Activated CD4-positive, alpha-beta T cell treated with anti-CD3 and anti-CD28 coated beads for 36 hours (primary cell): ENCODE measurements at places on chromosomes 2 and 18. TPM values are rescaled to one million over a fixed set of nuclear protein-coding genes. Genes with fewer than 3 reads are reported as not detected.
A peak's percentile ranks its signal among the peaks of the same experiment; 100 is the strongest.

The KRTCAP3 gene
- 5.9 TPM for total RNA-seq

The COL4A4 gene
- total RNA-seq = not detected

The TUBA3D gene
- total RNA-seq = not detected

The TRIM43B gene
- total RNA-seq = not detected

The MALL gene
- 1.6 TPM for total RNA-seq

The IL1F10 gene
- total RNA-seq = not detected

The ARHGAP15 gene
- 62.6 TPM for total RNA-seq

The UGT1A3 gene
- not detected for total RNA-seq

The ASAP2 gene
- 0.21 TPM for total RNA-seq

The SF3B1 gene
- total RNA-seq = 262 TPM

The EGR4 gene
- 0.18 TPM for total RNA-seq

The DCDC2C gene
- not detected for total RNA-seq

GRCh38 chr2:84077496-84077895, 381.6 kb downstream of the SUCLG1 start:
- no peaks in the 10 kb centered on the region for H3K4me1 ChIP-seq
- peaks cover 1% of the 10 kb centered on the region for H3K27me3 ChIP-seq
- no peak overlapping the region for H3K27ac ChIP-seq
- no peaks in the 10 kb centered on the region for H3K36me3 ChIP-seq

DNA sequence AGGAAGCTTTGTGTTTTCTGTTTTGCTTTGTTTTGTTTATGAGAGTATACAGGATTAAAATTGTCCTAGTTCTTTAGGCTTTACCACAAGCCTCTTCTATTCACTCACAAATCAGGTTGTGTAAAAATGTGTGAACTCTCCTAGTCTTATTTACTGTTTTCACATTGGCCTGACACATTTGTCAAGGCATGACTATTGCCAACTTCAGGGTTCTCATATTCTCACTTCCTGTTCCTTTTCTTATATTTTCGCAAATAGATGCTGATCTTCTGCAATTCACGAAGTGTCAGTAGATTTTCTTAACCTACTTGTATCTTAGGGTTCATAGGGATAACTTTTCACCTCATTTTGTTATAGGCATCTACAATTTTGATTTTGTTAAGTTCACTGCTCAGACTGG, 67.1 kb downstream of the CCDC102B start:
- no peaks in the 10 kb centered on the region for H3K27me3 ChIP-seq
- H3K4me3 ChIP-seq = no peak overlapping the region
- H3K36me3 ChIP-seq = no peaks in the 10 kb centered on the region
- DNase-seq = no peak
- H3K27ac ChIP-seq = no peak overlapping the region

DNA sequence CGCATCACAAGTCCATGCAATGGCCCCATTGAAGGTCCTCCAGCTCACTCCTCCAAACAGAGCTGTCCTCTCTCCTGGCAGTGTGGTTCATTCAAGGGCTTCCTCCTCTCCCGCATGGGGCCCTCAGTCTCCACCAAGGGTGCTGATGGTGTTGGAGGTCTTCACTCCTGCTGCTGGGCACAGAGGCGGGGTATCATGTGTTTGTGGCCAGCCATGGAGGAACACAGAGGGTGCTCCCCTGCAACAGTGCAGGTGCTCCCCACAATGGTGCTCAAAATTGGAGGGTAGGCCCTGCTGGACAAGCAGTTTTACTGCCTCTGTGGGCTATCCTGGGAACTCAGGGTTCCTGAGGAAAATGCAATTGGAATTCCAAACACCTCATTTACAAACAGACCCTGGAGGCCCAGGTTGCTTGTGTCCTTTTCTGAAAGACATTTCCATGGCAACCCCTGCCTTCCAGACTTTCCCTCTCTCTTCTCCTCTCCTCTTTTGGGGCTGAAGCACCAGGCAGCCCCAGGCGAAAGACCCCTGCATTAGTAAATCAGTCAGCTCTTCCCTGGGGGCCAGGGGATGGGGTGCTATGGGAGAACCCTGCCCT, 256.0 kb downstream of the HAUS1 start:
- no peak overlapping the region for H3K4me3 ChIP-seq
- H3K4me1 ChIP-seq = no peaks in the 10 kb centered on the region
- no peaks in the 10 kb centered on the region for H3K27me3 ChIP-seq
- DNase-seq = no peak
- no peak overlapping the region for H3K27ac ChIP-seq

- no peaks in the 10 kb centered on the region for H3K36me3 ChIP-seq
- no peak for DNase-seq
- H3K4me1 ChIP-seq = no peaks in the 10 kb centered on the region
These were observed 546.4 kb upstream of the SOX11 start for GRCh38 chr2:5145801-5146200.

- no peaks in the 10 kb centered on the region for H3K27me3 ChIP-seq
- H3K4me1 ChIP-seq = no peaks in the 10 kb centered on the region
- no peak overlapping the region for H3K27ac ChIP-seq
- H3K4me3 ChIP-seq = no peak overlapping the region
- H3K36me3 ChIP-seq = no peaks in the 10 kb centered on the region
These were observed 15.4 kb upstream of the IGFBP5 start for GRCh38 chr2:216710551-216711301.

DNA sequence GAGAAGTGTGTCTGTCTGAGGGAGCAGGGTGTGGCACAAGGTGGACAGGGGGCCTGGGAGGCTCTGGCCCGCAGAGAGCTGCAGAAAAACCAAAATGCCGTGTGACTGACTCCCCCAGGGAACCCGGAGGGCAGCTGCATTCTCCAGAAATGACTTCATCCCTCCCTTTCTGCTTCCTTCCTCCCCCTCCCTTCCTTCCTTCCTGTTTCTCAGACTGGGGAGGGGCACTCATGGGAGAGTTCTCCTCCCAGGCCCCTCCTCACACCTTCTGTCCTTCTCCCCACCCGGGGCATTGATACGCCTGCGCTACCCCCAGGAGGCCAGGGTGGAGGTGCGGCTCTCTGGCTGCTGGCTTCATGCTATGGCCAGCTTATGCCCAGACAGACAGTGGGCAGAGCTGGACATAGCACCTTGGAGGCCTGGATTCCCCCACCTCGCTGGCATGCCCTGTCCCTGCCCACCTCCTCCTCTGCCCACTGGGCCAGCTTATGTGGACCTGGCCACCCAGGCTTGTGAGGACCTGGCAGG, 8.2 kb upstream of the GPR17 start:
- peak overlapping the region; percentile 85 for H3K27ac ChIP-seq
- H3K4me1 ChIP-seq = peaks cover 64% of the 10 kb centered on the region
- no peak overlapping the region for H3K4me3 ChIP-seq
- no peaks in the 10 kb centered on the region for H3K27me3 ChIP-seq
- peaks cover 2% of the 10 kb centered on the region for H3K36me3 ChIP-seq

DNA sequence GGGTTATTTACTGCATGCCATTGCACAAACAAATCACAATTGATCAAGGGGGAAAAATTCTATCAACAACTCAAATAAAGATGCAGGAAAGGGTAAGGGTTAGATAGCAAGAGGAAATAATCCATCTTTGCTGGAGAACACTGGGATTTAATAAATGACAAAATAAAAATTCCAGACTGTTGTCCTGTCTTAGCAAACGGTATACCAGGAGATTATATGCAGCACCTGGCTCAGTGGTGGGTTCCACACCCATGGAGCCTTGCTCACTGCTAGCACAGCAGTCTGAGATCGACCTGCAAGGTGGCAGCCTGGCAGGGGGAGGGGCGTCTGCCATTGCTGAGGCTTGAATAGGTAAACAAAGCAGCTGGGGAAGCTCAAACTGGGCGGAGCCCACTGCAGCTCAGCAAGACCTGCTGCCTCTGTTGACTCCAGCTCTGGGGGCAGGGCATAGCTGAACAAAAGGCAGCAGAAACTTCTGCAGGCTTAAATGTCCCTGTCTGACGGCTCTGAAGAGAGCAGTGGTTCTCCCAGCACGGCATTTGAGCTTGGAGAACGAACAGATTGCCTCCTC, 296.5 kb upstream of the THSD7B start:
- H3K27me3 ChIP-seq = peaks cover 33% of the 10 kb centered on the region
- no peaks in the 10 kb centered on the region for H3K36me3 ChIP-seq
- H3K4me1 ChIP-seq = no peaks in the 10 kb centered on the region

DNA sequence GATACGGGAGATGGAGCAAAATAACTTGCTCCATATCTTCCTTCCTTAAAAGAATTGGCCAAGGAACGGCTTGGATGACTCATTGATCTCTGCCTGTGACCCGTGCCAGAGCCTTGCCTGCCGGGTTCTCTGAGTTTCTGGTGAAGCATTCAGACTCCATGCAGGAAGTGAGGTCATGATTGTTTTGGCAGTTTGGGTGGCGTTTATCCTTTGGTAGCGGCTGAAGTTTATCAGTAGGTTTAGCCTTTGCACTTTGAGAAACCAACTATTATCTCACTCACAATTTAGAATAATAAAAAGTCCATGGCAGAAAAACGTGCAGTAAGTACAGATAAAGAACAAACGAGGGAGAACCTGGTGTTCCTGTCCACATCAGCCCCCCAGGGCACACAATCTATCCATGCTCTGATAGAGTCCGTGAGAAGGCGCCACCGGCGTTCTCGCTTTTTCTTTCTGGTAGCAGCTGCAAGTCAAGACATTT, 15.0 kb upstream of the CTAGE1 start:
- H3K27ac ChIP-seq = no peak overlapping the region
- H3K27me3 ChIP-seq = no peaks in the 10 kb centered on the region
- DNase-seq = no peak
- no peaks in the 10 kb centered on the region for H3K36me3 ChIP-seq
- H3K4me1 ChIP-seq = no peaks in the 10 kb centered on the region

- no peak overlapping the region for H3K4me3 ChIP-seq
- H3K36me3 ChIP-seq = no peaks in the 10 kb centered on the region
- H3K4me1 ChIP-seq = no peaks in the 10 kb centered on the region
- H3K27me3 ChIP-seq = peaks cover 20% of the 10 kb centered on the region
These were observed 266.7 kb downstream of the SH3BP4 start for GRCh38 chr2:235218486-235218907.

DNA sequence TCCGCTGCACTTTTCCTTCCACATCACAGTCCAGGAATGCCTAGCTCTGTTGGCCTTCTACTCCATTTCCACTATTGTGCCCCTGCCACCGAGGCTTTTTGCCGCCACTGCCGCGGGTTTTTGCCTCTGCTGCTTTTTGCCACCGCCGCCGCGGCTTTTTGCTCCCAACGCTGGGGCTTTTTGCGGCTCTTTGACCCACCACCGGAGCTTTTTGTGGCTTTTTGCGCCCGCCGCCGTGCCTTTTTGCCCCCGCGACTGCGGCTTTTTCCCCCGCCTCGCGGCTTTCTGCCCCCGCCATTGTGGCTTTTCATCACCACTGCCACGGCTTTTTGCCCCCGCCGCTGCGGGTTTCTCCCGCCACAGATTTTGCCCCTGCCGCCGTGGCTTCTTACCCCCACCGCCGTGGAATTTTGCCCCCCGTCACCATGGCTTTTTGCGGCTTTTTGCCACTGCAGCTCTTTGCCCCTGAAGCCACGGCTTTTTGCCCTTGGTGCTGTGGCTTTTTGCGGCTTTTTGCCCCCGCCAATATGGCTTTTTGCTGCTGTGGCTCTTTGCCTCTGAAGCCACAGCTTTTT, 2798.7 kb upstream of the TEKT4 start:
- DNase-seq = no peak
- peaks cover 2% of the 10 kb centered on the region for H3K36me3 ChIP-seq
- no peak overlapping the region for H3K27ac ChIP-seq
- H3K4me1 ChIP-seq = no peaks in the 10 kb centered on the region

- H3K27me3 ChIP-seq = no peaks in the 10 kb centered on the region
- H3K4me1 ChIP-seq = no peaks in the 10 kb centered on the region
- DNase-seq = no peak
- H3K27ac ChIP-seq = no peak overlapping the region
- H3K4me3 ChIP-seq = no peak overlapping the region
These were observed 178.0 kb downstream of the RND3 start for GRCh38 chr2:150309311-150310080.

DNA sequence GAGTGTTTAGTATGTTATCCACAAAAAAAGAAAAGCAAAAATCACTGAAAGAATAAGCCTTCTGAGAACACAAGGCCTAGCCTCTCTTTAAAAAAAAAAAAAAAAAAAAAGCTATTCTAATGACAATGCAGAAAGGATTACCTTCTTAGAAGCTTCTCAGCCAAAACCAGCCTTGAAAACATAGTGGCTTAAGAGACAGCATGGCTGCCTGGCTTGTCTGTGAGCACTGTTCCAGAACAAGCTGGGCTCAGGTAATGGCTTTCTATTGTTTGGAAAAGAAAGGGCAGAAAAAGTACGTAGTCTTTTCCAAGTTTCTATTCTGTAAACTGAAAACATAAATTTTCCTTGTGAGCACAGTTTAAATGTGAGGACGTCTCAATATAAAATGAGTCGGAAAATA, 119.5 kb downstream of the MAP3K20 start:
- DNase-seq = no peak
- no peaks in the 10 kb centered on the region for H3K4me1 ChIP-seq
- no peak overlapping the region for H3K4me3 ChIP-seq

- H3K27ac ChIP-seq = peak overlapping the region; percentile 62
- no peaks in the 10 kb centered on the region for H3K27me3 ChIP-seq
- H3K4me1 ChIP-seq = peaks cover 56% of the 10 kb centered on the region
- no peak for DNase-seq
- H3K36me3 ChIP-seq = peaks cover 34% of the 10 kb centered on the region
These were observed 5.6 kb downstream of the HNRNPLL start for GRCh38 chr2:38597115-38597514.

DNA sequence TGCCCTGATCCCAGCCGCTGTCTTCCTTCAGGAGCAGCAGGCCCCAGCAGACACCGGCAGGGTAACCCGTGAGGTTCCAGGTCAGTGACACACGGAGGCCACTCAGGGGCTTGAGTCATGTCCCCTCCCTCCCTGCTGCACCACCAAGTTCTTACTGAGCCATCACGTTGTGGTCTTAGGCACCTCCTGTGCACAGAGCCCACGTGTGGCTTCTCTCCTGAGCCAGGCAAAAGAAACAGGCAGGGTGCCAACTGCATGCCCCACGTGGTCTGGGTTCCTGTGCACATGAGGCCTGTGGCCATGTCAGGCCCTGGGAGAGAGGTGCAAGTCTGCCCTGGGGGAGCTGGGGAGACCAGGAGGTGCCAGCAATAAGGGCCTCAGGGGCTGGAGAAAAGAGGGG, 264.8 kb downstream of the KLHL29 start:
- peak; percentile 48 for DNase-seq
- no peak overlapping the region for H3K4me3 ChIP-seq
- H3K4me1 ChIP-seq = no peaks in the 10 kb centered on the region
- H3K36me3 ChIP-seq = no peaks in the 10 kb centered on the region
- no peak overlapping the region for H3K27ac ChIP-seq

DNA sequence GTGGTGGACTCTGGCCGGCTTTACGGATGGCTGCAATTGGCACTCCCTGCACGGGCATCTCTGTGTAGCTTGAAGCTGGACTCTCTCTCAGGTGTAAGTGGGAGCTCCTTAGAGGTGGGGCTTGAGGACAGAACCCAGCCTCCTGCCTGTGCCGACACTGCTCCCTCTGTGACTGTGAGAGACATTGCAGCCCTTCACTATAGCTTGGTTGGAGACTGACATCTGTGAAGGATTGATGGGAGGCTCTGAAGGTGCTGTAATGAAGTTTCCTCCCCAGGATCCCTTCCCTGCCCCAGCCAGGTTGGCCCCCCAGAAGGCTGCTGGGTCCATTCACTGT, 166.7 kb downstream of the SH3RF3 start:
- no peaks in the 10 kb centered on the region for H3K36me3 ChIP-seq
- no peaks in the 10 kb centered on the region for H3K4me1 ChIP-seq
- H3K4me3 ChIP-seq = no peak overlapping the region
- no peaks in the 10 kb centered on the region for H3K27me3 ChIP-seq
- no peak overlapping the region for H3K27ac ChIP-seq
- DNase-seq = no peak

- no peaks in the 10 kb centered on the region for H3K27me3 ChIP-seq
- peak overlapping the region; percentile 88 for H3K4me3 ChIP-seq
- DNase-seq = no peak
- H3K27ac ChIP-seq = peak overlapping the region; percentile 81
- H3K4me1 ChIP-seq = peaks cover 55% of the 10 kb centered on the region
- no peaks in the 10 kb centered on the region for H3K36me3 ChIP-seq
These were observed 1.1 kb downstream of the MREG start for GRCh38 chr2:216012133-216012829.
